ENCODE measurements at places on chromosomes 7 and 10.

- no peak for DNase-seq
Measured at GRCh38 chr7:29328811-29329210, 134.2 kb downstream of the CHN2 start.

GRCh38 chr7:107045195-107045960 is 873 bp downstream of the PRKAR2B start:
- no peak for DNase-seq

- no peak for DNase-seq
Measured at GRCh38 chr7:108860615-108861014, 290.9 kb downstream of the DNAJB9 start.

DNA sequence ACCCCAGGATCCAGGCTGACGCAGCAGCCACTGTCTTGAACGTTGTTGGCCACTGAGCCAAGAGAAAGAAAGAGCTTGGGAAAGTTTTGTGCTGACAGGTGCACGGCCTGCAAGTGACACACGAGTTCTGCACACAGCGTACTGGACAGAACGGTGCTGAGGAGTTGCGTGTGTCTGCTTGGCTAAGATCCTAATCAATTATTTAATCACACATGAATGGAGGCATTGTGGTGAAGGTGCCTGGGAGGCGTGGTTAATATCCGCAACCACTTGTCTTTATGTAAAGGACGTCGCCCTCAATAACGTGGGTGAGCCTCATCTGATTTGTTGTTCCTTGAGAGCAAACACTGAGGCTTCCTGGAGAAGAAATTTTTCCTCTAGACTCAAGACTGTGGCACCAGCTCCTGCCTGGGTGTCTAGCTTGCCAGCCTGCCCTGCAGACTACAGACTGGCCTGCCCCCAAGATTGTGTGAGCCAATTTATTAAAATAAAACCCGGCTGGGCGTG is 16.6 kb upstream of the GNA12 start:
- DNase-seq = no peak

GRCh38 chr10:112507988-112508387 is 61.0 kb downstream of the VTI1A start:
- DNase-seq = no peak

DNA sequence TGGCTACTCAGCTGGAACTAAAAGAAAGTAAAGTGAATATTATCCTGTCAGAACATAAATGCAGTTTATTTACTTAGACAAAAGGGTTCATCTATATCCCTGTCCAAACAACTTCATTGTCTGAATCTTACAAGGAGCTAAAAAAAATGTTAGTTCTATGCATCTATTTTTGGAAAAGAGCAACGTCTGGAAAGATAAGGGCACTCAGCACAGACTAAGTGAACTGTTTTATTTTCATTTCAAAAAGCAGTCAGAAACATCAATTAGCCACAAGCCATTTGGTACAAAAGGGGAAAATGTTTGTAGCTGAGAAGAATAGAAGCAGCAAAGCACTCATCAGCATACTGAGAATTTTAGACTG is 245.5 kb downstream of the FOXP2 start:
- DNase-seq = no peak

DNA sequence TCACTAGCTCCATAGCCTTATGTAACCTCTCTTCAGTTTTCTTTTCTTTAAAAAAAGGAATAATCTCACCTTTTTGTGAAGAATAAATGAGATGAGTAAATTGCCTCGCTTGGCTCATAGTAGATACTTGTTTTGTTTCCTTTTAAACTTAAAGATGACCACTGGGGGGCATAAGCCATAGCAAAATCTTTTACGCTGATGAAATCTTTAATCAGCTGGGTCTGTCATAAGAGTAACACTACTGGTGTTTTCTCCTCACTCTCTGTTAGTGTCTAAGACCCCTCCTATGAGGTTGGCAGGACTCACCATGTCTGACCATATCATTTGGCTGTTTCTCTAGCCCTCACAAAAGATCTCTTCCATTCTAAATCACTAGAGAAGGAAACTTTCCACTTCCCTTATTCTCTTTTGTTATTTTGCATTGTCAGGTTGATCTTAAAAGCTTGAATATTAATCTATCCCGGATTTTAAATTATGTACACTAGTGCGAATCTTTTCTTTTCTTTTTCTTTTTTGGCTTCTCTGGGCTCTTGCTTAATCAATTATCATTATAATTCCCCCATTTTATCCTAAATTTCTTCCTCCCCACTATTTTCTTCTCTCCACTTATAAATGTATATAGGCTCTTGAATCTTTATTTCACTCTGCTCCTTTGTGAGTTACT is 12.5 kb downstream of the STAG3 start:
- no peak for DNase-seq

DNA sequence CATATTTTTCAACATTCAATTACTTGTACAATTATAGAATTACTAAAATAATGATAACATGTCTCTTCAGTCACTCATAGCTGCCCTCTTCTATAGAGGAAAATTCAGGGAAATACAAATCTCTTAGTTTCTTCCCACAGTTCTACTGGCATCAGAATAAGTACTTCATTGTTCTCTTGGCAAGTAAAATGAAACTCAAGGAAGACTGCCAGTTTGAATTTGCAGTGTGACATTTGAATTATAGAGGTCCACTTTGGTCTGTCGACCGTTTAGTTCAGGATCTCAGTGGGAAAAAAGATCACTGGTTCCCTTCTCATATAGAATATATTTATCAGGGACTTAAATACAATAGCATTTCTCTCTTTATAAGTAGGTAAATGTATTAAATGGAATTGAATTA is 114.5 kb downstream of the PON1 start:
- DNase-seq = no peak

DNA sequence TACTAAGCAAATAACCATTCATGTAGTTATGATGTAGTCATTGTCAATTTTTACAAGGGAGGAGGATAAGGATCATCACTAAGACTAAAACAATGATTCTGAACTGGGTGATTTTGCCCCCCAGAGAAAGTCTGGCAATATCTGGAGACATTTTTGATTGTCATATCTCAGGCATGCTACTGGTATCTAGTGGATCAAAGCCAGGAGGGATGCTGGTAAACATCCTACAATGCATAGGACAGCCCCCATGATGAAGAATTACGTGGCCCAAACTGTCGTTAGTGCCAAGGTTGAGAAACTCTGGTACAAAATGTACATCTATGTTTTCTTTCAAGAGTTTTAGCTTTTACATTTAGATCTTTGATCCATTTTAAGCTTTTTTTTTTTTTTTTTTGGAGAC is 57.3 kb downstream of the GBF1 start:
- no peak for DNase-seq

GRCh38 chr7:105246256-105246655 is 142.5 kb downstream of the SRPK2 start:
- DNase-seq = no peak

DNA sequence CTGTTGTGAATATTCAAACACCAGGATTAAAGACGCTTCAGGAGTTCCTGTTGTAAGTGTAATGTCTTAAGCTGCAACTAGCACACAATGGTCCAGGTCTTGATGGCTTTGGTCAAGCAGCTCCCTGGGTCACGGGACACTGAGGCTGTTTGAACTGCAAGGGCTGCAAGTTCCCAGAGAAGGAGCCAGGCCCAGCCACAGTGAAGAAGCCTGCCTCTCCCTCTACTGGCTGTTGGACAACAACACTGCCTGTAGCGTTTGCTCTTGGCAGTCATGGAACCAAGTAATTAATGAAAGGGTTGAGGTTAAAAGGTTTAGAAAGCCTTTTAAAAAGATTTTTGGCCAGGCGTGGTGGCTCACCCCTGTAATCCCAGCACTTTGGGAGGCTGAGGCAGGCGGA is 31.9 kb upstream of the GUSB start:
- DNase-seq = peak; percentile 23

DNA sequence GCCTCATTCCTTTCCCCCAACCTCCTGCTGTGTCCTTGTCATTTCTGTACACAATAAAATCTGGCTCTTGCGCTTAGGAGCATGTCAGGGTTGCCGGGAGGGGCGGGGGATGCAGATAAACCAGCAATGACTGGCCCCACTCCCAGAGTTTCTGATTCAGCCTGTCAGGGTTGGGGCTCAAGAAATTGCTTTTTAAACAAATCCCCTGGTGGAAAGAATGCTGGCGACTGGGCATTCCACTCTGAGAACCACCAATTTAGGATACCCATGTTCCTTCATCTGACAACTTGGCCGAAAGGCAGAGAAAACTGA is 376.4 kb downstream of the TCERG1L start:
- DNase-seq = no peak

DNA sequence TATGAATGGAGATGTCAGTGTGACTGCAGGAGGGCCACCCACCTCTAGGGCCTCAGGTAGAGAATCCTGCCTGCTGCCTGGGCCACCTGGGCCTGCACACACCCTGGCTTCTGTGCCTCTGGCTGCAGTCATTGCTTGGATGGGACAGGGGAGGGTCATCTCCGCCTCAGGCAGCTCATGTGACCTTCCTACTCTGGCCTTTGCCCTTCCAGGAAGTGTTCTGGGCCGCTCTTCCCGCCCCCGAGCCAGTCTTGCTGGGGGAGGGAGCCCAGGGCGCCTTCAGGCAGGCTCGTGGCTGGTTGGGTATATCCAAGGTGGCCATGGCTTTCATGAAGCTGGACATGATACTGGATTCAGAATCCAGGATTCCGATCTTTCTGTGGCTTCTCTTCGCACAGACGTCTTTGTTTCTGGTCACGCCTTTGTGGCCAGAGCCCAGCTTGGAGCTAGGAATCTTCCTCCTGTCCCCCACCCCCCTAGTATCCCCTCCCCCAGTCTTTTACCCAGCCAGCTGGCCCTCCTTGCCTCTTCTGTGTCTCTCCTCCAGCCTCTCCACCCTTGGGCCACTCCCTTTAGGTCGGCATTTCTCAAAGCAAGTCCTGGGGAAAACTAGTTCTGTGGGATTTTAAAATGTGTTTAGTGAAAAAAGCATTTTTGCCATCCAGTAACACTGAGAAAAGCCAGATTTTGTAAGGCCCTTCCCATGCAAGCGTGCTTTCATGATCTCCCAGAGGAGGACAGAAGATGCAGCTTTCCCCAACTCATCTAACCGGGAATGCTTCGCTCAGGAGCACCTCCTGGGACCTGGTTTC is 119.6 kb downstream of the ZMIZ1 start:
- no peak for DNase-seq

DNA sequence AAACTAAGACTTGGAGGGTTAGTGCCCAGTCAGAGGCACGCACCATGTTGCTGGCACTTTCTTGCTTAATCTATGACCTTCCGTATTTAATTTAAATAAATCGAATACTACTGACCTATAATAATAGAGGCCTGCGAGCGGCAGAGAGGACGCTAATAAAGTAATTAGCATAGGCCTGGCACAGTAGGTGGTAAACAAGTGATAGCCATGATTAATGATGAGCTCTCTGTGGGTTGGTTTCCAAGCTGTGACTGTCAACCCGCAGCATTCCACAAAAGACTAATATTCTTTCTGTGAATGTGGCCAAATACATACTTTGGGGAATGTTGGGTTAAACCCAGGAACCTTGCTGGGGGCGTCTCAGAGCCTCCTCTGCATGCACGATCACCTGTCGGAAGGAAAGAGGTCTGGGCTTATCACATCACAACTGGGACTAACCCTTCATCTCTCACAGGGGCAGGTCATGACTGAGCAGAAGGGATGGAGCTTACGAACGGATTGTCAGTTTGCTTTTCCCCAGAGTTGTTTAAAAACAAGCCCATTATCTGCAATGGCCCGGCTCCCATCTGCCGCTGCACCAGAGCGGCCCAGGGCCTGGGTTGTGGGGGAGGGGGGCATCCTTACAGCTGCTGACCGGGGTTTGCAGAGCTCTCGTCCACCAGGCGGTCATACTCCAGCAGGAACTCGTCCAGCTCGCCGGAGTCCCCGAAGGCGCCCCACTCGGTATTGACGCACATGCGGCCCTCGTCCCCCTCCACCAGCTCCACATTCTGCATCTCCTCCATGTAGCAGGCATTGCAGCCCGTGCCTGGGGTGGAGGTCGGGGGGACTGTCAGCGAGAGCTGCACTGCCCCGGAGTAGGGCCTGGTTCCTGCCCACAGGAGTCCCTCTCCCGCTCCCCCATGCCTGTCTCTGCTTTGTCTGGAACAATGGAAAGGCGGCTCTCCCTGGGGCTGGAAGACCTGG is 6.2 kb upstream of the MYL7 start:
- no peak for DNase-seq

DNA sequence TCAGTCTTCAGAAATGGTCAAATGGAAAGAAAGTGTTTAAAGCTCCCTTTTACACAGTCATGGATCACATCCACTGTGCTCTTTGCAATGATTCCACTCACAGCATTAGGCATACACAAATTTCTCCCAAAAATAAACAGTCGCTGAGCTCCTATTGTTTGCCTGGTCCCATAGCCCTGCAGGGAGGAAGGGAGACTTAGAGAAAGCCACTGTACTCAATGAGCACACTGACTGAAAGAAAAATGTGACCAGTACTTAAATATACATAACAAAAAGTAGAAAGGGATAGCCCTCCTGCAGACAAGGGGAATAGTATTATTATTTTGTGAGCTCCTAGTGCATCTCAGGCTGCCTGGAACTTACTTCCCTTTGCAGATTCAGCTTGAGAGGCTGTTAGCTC is 853.2 kb downstream of the GRID1 start:
- DNase-seq = no peak

- no peak for DNase-seq
Measured at GRCh38 chr10:132898391-132899053, 43.8 kb downstream of the CFAP46 start.

GRCh38 chr7:583410-584121 is 63.9 kb upstream of the PDGFA start:
- DNase-seq = no peak

- DNase-seq = no peak
Measured at GRCh38 chr7:155453296-155454182, 4.4 kb upstream of the EN2 start.

DNA sequence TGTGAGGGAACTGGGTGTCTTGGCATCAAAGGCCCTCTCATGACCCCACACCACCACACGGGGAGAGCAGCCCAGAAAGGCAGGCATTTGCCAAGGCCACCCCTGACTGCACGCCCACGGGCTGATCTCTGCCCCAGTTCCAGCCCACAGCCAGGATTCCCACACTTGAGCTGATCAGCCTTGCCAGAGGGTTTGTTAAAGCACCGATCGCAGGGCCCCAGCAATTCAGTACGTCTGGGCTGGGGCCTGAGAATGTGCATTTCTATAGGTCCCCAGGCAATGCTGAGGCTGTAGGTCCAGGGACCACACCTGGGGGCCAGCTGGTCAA is 103.9 kb downstream of the TNS3 start:
- DNase-seq = no peak

DNA sequence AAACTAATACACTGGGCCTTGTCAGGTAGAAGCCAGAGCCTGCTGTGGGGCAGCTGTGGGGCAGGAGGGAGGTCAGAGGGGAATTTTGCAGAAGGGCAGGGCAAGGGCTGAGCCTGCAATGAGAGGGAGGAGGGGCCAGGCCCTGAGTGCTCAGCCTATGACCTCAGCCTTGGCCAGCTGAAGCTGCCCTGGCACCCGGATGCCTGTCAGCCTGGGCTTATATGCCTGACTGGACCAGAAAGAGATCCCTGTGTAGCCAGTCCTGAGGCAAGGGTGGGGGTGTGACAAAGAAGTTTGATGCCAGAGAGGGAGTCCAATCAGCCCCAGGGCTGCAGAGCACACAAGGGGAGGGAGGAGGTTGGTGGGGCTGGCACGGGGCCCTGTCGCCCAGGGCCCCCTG is 22.3 kb upstream of the PRRT4 start:
- DNase-seq = no peak

Data from iPS DF 19.7 (cell line).